ENCODE measurements at places on chromosomes 3 and 15. TPM values are rescaled to one million over a fixed set of nuclear protein-coding genes. Genes with fewer than 3 reads are reported as not detected.

DNA sequence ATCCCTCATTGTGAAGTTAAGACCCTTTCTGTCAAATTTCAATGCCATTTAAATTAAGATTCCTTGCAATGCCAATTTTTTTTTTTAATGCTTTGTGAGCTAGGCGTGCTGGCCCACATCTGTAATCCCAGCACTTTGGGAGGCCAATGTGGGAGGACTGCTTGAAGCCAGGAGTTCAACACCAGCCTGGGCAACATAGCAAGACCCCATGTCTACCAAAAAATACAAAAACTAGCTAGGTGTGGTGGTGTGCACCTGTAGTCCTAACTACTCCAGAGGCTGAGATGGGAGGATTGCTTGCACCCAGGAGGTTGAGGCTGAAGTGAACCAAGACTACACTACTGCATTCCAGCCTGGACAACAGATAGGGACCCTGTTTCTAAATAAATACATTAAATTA is 5.6 kb upstream of the SH3BP5 start:
- no peak for DNase-seq

GRCh38 chr3:72176537-72177041 is 391.6 kb upstream of the PROK2 start:
- no peak for DNase-seq

- DNase-seq = no peak
These were observed 11.9 kb upstream of the TMEM115 start for GRCh38 chr3:50371133-50371685.

DNA sequence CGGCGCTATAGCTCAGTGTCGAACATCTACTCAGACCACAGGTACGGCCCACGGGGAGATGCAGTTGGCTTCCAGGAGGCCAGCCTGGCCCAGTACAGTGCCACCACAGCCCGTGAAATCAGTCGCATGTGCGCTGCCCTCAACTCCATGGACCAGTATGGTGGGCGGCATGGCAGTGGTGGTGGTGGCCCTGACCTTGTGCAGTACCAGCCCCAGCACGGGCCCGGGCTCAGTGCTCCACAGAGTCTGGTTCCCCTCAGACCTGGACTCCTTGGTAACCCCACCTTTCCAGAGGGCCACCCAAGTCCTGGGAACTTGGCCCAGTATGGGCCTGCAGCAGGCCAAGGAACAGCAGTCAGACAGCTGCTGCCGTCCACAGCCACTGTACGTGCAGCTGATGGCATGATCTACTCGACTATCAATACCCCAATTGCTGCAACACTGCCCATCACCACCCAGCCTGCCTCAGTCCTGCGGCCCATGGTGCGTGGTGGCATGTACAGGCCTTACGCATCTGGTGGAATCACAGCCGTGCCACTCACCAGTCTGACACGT is 18.3 kb upstream of the APEH start:
- DNase-seq = no peak

DNA sequence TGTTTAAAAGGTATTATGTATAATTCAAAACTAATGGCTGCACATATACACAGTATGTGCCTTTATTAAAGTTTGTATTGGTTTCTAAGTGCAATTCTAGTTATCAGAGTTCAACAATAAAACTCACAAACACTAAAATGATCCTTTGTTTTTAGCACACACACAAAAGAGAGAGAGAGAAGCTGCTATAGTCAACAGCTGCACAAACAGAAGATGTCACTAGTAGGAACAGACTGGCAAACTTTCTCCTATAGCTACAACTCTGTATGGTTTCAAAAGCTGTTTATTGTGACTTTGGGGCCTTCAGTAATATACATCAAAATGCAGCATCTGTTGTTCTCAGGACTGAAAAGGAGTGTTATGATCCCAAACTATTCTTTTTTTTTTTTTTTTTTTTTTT is 6.1 kb downstream of the SECISBP2L start:
- DNase-seq = no peak

- DNase-seq = no peak
These were observed 17.3 kb downstream of the MTMR10 start for GRCh38 chr15:30974112-30974511.

DNA sequence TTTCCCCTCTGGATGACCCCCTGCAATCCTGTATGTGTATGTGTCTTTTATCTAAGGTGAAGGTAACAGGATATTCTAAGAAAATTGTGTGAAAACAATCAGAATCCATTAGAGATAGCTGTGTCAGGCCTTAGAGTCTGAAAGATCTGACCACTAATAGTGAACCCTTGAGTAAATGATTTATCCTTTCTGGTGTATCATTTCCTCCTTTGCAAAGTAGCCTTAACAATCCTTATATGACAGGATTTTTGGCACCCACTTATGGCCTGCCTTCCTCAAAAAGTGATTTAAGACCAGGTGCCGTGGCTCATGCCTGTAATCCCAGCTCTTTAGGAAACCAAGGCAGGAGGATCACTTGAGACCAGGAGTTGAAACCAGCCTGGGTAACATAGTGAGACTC is 110.2 kb downstream of the RBPMS2 start:
- no peak for DNase-seq

DNA sequence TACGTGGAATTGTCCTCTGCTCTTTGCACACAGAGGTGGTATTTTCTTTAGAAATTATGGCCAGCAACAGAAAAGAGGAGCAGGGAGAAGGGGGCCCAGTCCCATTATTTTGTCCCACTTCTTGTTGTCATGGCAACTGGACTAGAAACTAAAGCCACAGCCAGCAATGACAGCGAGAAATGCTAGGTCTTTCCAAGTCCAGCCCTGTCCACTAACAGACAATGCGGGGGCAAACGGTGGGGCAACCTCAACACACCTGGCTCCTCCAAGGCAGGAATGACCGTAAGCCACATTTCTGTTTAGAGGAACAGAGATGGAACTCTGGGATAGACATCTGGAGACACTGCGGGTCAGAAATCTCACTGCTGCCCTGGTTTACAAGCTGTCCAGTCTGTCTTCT is 107.3 kb downstream of the RFTN1 start:
- no peak for DNase-seq

DNA sequence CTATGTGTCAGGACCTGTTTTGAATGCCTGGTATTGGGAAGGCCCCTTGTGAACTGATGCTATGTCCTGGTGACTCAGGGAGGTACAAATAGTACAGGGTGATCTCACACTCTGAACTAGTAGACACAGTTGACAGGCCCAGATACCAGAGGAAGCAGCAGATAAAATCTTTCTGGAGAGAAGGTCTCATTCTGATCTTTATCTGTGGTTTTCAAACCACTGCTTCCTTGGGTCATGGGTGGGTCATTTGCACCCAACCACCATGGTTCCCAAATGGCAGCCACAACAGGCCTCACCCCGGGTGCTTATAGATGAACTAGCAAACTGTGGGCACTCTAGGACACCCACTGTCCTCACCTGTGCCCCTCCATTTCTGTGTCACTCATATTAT is 43.4 kb downstream of the PXYLP1 start:
- DNase-seq = no peak

GRCh38 chr3:140014831-140015495 is 80.0 kb downstream of the CLSTN2 start:
- no peak for DNase-seq

GRCh38 chr15:64247906-64248541 is 85.2 kb upstream of the PPIB start:
- DNase-seq = no peak

DNA sequence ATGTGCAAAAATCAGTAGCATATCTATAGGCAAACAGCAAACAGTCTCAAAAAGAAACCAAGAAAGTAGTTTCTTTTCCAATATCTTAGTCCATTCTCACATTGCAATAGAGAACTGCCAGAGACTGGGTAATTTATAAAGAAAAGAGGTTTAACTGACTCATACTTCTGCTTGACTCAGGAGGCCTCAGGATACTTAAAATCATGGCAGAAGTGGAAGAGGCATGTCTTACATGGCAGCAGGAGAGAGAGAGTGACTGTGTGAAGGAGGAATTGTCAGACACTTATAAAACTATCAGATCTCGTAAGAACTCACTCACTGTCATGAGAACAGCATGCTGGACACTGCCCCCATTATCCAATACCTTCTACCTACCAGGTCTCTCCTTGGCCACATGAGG is 327.9 kb upstream of the EPHA3 start:
- no peak for DNase-seq

DNA sequence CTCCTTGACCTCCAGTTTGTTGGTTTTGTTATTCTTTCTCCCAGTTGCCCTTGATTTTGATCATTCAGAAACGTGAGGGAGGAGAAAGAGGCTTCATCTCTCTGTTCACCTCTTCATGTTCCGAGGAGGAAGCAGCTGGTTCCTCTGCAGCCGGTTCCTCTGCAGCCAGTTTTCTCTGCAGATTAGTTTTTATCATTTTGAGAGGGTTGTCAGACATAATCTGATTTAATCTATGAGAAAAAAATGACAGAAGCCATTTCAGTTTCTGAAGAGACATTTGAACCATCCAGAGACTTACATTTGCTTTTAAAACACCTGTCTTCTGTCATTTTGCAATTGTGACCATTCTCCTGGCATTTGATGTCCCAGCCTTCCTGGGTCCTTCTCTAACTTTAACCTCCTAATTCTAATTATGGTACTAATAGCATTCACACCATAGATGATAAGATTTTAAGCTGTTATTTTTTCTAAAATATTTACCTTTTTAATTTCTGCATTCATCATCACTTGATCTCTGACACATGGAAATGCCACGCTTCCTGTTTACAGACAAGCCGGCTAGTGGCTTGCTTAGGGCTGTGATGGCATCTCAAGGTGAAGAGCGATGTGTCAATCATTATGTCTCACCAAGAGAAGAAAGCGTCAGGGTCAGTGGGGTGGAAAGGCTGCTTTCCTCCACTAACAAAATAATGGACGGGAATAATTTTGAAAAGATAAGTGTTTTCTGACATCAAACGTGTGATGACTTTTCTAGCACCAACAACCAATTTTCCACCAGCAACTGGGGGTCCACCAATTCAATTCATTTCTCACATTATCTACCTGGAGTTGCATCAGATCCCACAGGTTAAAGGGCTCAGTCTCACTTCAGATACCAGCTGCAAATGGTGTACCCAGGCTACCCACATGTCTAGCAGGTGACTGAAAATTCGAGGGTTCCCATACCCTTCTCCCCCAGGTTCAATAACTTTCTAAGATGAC is 76.4 kb downstream of the CHRNA7 start:
- no peak for DNase-seq

DNA sequence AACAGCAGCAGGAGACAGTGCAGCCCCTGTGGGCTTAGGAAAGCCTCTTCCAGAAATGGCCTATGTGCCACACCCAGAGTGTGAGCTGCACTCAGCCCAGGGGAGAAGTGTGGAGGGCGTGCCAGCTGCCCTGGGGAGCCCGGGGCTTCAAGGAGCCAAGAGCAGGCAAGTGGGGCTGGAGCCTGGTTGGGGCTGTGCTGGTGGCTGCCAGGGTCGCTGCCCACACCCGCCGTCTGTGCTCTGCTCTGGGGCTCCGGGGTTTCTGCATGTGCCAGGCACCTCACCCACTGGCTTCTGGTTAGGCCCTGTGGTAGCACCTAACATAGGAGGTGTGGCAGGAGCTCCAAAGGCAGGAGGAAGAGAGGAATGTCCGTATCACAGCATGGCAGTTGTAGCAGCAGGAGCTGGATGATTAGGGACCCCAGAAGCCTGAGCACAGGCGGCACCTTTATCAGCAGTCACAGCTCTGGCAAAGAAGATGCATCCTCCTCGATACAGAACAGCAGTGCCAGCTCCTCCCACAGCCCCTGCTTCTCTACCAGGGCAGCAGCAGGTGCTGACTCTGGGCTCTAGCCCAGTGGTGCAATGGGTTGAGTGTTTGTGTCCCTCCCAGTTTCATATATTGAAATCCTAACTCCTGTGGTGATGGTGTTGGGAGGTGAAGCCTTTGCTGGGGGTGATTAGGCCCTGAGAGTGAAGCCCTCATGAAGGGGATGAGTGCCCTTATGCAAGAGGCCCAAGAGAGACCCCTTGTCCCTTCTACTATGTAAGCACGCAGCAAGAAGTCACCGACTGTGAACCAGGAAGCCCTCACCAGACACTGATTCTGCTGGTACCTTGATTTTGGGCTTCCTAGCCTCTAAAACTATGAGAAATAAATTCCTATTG is 70.0 kb upstream of the KLF13 start:
- DNase-seq = no peak

- DNase-seq = no peak
These were observed 45.5 kb downstream of the PTH1R start for GRCh38 chr3:46922871-46923558.

DNA sequence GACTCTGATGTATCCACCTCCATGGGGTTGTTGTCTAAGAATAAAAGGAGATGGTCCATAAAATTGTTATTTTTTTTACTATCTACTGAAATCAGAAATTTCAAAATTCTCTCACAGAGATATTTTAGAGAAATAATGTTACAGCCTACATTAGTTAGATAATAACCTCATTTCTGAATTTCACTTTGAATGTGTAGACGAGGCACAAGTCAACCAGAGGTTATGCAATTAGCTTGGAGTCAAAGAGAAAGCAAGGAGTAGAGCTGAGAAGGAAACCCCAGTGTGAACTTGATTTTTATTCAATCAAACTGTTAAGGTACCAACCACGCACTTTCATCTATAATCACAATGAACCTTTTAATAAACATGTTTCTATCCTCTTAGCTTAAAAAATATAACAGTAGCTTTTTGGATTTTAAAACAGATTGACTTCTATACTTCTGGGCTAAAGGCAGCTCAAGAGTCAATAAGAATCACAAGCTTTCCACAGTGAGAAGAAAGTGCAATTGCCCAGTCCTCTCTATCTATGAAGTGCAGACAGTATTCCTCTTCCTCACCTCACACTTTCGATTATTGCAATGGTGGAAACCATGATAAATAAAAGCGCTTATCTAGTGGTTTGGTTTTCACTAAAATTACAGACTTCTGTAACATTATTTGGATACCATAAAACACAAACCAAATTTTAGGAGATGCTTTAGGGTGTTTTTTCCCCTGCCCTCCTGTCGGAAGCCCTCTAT is 403.2 kb downstream of the ZBTB20 start:
- no peak for DNase-seq

DNA sequence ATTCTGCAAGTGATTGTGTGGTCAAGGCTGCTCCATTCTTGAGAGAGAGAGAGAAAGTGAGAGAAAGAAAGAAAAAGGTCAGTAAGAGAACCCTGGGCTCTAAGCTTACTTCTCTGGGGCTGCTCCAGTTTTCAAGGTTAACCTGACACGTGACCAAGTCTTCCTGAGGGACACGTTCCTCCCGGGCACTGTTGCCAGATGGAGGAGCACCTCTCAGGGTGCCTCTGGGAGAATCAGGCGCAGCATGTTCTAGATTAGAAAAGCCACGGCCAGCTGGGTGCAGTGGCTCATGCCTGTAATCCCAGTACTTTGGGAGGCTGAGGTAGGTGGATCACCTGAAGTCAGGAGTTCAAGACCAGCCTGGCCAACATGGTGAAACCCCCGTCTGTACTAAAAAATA is 60.8 kb downstream of the ITGA11 start:
- no peak for DNase-seq

- no peak for DNase-seq
These were observed 236.3 kb upstream of the LRTM1 start for GRCh38 chr3:55164191-55164590.

GRCh38 chr15:70507772-70508371 is 255.5 kb downstream of the UACA start:
- no peak for DNase-seq

GRCh38 chr3:194247350-194247740 is 103.8 kb downstream of the CPN2 start:
- no peak for DNase-seq

Gene PPP1R14D
- not detected for total RNA-seq

Gene CACNA2D3
- total RNA-seq = 21.2 TPM

Gene PTX3
- 0.52 TPM for total RNA-seq

Gene RTP3
- total RNA-seq = not detected
